T-helper 2 cell (primary cell): ENCODE measurements at places on chromosomes 16 and 17.

DNA sequence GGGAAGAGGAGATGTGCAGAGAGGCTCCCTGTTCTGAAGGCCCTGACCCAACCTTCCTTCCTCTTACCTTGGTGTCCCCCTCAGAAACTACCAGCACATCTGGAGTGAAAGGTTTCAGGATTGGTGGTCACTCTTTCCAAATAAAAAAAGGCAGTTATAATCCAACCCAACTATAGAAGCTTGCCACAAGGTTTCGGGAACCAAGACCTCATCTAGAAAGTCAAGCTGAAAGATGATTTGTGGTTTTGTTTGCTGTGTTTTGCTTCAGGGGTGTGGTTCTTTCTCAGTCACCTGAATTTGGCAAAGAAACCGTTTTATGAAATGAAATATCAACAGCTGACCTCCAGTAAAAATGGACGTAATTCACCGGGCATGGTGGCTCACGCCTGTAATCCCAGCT lies 19.3 kb downstream of the SHMT1 start:
- no peak for DNase-seq

GRCh38 chr16:85448557-85449190 lies 164.4 kb upstream of the GSE1 start:
- no peak for DNase-seq

DNA sequence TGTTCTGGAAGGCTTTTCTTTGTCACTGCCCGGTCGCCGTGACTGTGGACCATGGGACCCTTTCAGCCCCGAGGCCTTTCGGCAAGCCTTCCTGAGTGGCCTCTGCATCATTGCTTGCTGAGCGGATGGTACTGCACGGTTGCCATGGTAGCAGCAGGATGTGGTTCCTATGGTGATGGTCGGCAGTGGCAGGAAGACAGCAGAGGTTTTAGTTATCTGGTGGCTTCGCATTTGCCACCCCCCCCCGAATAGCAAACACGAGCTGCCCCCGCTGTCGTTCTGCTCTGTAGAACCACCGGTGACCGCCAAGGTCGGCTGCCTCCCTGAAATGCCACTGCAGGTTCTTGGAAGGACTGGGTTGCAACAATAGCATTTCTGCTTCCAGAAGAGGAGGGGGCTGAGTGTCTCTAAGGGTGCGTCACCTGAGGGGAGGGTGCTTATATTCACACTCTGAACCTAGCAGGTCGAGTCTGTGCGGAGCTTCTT lies 76.6 kb downstream of the CMIP start:
- DNase-seq = peak; percentile 97

DNA sequence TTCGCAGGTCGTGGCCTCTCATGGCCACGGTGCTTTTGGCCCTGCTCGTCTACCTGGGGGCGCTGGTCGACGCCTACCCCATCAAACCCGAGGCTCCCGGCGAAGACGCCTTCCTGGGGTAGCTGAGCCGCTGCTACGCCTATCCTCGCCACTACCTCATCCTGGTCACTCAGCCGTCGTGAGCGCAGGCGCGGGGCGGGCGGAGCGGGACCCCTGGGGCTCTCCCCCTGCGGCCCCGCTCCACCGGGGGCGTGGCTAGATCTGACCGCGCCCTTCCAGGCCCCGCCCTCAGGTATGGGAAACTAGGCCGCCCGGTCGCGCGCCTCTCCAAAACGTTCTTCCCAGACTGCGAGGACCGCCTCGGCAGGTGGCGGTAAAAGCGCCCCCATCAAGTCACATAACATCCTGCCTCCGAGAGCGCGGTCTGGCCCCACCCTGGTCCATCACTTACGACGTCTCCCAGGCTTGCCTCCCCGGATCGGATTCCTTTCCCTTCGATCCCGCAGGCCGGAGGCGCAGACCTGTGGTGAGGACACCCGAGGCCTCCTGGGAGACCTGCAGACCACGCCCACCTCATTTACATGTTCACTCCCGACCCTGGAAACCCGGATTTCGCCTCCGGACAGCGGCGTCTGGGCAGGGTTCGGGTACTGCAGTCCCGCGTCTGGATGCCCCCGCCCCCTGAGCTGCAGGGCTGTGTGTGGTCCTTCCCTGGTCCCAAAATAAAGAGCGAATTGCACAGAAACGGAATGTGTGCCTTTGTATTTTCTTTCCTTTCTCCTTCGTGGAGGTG lies 91.5 kb upstream of the TMEM97 start:
- DNase-seq = no peak

GRCh38 chr17:20914658-20915057 lies 128.2 kb downstream of the USP22 start:
- DNase-seq = no peak

GRCh38 chr17:2049333-2050299 lies 5.3 kb upstream of the HIC1 start:
- DNase-seq = peak; percentile 92

- DNase-seq = no peak
Observed at GRCh38 chr16:62665269-62665668, 629.0 kb upstream of the CDH8 start.

GRCh38 chr16:79645701-79646100 lies 45.2 kb upstream of the MAF start:
- no peak for DNase-seq

- no peak for DNase-seq
Observed at GRCh38 chr16:89893642-89894548, 20.5 kb downstream of the TCF25 start.

DNA sequence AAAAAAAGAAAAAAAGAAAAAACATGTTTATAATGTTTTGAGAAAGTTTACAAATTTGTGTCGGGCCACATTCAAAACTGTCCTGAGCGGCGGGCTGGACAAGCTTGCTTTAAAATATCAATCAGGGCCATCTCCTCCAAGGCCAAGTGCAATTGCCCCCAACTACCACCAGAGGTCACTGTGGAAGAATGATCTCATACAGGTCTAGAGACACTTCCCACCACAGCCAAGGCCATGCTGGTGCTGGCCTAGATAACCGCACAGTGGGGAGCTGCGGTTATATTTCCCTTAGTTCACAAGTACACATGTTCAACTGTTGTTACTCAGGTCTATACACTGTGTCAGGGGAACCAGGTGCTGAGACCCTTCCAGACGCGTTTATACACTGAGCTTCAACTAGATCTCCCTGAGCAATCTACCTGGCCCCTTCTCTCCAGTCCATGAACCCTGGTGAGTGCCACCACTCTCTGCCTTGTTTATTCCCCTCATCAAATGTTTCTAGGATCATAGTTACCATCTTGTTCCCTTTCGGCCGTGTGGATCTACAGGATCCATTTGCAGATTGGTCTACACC lies 83.8 kb upstream of the CCL2 start:
- peak; percentile 69 for DNase-seq

DNA sequence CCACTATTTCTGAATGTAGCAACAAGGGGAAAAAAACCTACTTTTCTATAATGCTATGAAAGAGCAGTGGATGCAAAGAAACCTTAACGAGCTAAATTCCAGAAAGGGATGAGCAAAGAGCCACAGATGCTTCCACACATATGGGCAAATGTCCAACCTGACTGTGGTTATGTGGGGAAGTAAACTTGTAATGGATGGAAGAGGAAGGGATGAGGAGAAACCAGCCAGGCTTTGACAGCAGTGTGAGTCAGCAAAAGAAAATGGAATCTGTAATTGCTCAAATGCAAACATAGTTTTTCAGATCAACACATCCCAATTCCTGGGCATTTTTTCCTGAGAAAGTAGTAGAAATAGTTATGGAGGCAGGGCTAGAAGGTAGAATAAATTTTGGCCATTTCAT lies 204.8 kb upstream of the CPHXL start:
- DNase-seq = no peak

DNA sequence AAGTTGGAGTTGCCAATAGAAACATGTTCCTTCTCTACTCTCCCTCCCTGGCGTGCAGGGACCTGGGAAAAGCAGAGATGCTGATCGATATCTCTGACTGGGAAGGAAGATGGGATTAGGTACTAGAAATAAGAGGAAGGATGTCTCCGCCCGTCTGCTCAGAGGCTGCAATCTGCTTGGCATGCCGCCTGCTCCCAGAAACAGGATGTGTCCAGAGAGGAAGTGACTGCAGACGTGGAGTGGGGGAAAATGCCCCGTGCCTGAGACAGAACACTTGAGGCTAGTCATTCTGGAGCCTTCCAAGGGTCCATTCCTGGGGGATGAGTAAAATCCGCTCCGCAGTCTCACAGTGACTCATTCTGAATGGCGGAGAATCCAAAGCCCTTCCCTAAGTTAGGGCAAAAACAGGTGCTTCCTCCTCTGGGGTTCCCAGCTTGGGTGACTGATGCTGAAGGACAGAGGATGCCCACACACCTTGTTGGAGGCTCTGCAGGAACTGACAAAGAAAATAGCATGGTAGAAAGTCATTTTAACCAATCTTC lies 45.0 kb upstream of the SMURF2 start:
- no peak for DNase-seq

GRCh38 chr17:36057911-36058310 lies 6.2 kb upstream of the CCL18 start:
- DNase-seq = no peak

DNA sequence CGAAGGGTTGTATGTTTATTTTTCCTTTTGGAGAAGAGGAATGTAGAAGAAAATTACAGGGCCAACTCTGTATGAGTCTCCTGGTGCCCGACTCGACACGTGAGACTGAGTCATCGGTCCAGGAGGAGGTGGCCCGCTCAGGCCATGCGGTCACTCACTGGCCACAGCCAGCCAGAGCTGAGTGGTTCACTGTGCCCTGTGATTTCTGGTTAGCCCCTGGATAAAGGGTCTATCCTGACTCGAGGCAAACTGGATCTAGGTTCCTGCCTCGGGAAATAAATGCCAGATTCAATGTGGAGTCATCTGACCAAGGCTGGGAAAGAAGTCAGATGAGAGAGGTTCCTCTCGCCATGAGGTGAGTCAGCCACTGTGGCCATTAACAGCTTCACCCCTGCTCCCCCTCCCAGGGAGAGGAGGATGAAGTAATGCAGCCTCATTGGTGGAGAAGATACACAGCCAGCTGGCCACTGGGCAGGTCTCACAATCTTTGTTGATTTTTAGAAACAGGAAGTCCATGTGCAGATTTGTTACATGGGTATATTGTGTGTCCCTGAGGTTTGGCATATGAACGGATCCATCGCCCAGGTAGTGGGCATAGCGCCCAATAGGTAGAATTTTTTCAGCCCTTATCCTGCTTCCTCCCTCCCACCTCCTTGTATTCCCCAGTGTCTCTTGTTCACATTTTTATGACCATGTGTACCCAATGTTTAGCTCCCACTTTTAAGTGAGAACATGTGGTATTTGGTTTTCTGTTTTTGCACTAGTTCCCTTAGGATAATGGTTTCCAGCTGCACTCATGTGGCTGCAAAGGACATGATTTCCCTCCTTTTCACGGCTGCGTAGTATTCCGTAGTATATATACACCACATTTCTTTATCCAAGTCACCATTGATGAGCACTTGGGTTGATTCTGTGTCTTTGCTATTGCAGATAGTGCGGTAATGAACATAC lies 21.7 kb upstream of the USP36 start:
- DNase-seq = no peak

DNA sequence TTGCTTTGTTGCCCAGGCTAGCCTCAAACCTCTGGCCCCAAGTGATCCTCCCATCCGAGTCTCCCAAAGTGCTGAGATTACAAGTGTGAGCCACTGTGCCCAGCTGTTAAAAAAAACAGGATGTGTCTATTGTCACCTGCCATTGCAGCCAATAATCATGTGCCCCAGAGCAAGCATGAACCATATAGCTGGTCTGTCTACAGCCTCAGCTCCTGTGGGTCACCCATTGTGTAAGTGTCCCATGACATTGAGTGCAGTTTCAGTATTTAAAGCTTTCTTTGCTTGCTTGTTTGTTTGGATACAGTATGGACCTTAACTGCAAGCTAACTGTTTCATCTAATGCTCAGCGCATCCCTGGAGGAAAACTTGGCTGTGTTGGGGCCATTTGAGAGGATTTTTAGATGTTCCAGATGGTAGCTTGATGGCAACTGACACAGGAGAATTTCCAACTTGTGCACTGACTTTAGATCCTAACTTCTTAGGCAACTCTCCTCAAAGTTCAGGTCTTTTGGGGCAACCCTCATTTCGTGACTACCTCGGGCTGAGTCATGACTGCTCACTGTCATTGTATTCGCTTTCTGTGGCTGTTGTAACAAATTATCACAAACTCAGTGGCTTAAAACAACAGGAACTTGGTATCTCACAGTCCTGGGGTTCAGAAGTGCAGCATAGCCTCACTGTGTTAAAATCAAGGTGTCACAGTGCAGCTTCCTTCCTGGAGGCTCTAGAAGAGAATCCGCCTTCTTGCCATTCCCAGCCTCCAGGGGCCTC lies 30.3 kb upstream of the ADORA2B start:
- DNase-seq = peak; percentile 72

GRCh38 chr17:28792877-28793661 lies 49.3 kb downstream of the TRAF4 start:
- no peak for DNase-seq

DNA sequence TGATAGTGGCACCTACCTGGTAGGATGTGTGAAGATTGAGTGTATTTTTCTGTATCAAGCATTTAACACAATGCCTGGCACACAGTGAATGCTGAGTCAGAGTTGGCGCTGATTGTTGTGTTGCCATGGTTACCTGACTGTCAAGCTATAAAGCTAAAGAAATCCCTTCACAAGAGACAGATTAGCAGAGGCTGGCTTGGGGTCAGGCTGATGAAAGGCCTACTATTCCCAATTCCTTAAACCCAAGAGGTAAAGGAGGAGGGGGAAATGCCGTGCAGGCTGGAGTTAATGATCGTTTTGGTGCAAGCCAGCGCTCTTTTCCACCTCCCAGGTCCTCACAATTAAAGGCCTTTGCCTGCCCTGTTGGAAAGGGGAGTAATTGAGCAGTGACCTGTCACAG lies 5.9 kb downstream of the CLEC19A start:
- DNase-seq = no peak

- DNase-seq = no peak
Observed at GRCh38 chr17:79968116-79968515, 67.6 kb downstream of the TBC1D16 start.

GRCh38 chr17:17127156-17127555 lies 79.0 kb downstream of the PLD6 start:
- no peak for DNase-seq

DNA sequence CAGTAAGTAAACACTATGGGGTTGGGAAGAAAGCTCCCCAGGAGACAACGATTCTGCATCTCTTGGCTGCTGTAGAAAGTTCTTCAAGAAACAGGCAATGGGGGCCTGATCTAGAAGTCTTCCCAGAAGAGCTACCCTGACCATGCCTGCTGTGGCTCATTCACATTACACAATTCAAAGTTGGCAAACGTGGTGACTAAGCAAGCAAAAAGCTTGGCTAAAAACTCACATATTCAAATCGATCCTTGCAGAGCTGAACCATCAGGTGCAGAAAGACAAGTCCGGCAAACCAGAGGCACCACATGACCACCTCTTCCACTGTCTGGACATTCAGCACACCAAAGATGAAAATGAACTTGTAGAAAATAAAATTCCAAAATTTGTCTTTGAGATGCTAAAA lies 16.1 kb downstream of the AMFR start:
- DNase-seq = no peak

GRCh38 chr16:1076801-1077576 lies 4.4 kb downstream of the SSTR5 start:
- no peak for DNase-seq

DNA sequence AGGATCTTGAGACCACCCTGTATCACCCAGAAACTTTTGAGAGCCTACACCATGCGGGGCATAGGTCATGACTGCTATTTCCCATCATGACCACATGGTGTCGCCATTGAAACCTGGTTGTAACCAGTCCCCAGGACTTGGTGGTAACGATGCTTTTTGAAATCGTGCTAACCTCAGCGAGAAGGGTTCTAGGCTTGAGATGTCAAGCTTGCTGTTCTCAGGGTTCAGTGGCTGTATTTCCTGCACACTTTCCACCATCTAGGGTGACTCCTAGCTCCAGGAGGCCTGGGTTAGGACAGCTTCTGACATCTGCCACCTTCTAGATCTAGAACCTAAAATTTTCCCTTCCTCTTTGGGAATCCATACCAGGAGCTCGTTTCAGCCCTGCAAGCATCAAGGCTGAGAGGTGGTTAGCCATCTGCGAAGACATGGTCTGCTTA lies 13.0 kb upstream of the SPNS3 start:
- DNase-seq = peak; percentile 28
